ENCODE measurements at places on chromosomes 13 and 19.

GRCh38 chr19:48206397-48207093, 36.1 kb downstream of the ZSWIM9 start:
- DNase-seq, result no peak

GRCh38 chr13:30037766-30038165, 187.3 kb upstream of the UBL3 start:
- no peak for DNase-seq

DNA sequence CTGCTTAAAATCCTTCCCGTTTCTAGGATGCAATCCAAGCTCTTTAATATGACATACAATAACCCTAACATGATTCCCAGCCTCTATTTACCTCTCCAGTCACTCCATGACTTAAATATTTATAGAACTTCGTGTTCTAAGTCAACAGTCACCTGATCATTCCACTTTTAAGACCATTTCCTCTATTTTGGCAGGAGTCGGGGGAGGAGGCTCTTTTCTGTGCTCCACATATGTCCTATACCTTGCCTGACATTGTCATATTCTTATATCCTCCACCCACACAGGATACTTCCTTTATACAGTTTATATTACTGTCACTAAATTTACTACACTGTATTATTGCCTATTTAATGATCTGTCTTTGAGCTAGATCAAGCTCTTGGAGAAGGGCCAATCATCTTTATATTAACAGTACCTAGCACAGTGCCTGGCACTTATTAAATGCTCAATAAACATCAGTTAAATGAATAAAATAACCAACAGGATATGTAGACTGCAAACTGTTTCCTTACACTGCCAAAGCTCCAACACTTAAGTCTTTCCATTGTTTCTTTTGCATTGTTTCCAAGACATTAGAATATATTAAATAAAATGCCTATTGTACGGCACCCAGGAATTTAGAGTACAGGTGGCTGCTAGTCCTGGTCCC, 2.7 kb downstream of the ARGLU1 start:
- DNase-seq, result no peak

DNA sequence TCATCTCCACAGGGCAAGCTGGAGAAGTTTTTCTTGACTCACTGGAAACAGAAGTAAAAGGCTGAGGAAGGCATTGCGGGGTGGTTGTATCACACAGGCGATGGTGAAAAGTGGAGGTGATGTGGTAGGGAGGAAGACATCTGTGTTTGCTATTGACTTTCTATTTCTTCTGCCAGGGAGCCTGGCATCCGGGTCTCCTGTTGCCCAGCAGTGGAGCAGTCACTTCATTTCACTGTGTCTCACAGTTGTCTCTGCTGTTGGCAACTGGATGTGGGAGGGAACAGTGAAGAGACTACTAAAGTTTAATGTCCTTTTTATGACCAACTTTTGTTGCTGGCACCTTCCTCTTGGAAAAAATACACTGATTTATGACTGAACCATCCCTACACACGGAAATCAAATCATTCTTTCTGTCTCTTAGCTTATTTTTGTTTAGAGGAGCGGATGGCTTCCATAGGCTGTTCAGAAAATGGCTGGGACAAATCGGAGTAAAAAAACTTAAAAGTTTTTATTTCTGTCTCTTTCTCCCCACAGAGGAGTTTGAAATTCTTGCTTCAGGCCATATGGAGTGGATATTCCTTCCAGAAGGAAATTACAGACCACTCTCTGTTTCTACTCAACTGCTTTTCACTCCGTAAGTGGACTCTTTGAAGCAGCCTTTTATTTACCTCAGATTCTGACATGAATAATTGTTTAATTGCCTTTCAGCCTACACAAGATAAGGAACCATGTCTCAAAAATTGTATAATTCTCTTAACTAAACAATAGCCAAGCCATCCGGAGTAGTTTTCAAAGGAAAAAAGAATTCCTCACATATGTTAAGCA, 23.8 kb upstream of the MEDAG start:
- DNase-seq, result no peak

- DNase-seq, result no peak
Measured at GRCh38 chr19:33622809-33623511, 1.2 kb downstream of the CHST8 start.

DNA sequence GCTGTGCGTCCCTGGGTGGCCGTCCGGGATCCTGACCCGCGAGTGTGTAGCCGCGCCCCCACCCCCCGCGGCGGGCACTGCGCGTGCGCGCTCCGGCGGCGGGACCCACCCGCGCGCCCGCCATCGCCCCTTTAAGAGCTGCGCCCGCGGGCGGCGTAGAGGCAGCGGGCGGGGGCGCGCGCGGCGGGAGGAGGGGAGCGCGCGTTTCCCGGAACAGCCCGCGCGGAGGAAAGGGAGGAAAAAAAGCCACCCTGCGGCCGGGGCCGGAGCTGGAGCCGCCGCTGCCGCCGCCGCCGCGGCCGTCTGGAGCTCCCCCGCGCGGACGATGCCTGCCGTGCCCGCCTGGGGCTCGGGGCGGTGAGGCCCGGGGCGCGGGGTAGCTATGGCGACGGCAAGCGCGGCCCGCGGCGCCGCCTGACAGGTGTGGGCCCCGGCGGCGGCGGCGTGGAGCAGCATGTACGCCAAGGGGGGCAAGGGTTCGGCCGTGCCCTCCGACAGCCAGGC, at the start of gene SSBP4:
Gene SSBP4, plus strand, starts transcription at position 204 of the 504 bp plus-strand sequence. Its CDS starts 251 bp downstream, at position 455.
- peak; percentile 85 for DNase-seq

GRCh38 chr13:53873558-53873957, 844.9 kb downstream of the OLFM4 start:
- DNase-seq, result no peak

GRCh38 chr19:28598861-28599260, 614.1 kb downstream of the UQCRFS1 start:
- no peak for DNase-seq

- no peak for DNase-seq
Measured at GRCh38 chr19:29015569-29015968, 197.4 kb downstream of the UQCRFS1 start.

DNA sequence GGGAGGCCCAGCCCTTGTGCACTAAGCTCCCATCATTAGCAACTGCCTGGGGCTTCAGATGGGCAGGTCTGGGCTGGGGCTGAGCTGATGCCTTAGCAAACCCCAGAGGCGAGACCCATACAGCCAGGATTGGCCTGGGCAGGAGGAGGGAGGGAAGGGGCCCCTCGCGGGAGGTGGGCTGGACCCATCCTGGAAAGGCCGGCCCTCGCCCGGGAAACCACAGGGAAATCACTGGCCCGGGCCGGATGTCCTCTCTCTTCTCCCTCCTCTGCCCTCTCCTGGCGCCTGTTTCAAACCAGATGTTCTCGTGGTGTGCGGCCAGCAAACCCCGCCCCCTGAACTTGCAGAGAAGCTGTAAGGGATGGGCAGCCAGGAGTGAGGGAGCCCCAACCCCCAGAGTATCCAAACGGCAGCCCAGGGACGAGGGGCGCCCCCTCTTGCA, 43.1 kb downstream of the TMEM255B start:
- DNase-seq, result peak; percentile 84
